ENCODE measurements at places on chromosomes 2 and 18.
A peak's percentile ranks its signal among the peaks of the same experiment; 100 is the strongest.

- DNase-seq = no peak
Measured at GRCh38 chr2:134348239-134348638, 94.4 kb downstream of the MGAT5 start.

- peak; percentile 83 for DNase-seq
Measured at GRCh38 chr2:240832205-240832727, 12.2 kb upstream of the KIF1A start.

DNA sequence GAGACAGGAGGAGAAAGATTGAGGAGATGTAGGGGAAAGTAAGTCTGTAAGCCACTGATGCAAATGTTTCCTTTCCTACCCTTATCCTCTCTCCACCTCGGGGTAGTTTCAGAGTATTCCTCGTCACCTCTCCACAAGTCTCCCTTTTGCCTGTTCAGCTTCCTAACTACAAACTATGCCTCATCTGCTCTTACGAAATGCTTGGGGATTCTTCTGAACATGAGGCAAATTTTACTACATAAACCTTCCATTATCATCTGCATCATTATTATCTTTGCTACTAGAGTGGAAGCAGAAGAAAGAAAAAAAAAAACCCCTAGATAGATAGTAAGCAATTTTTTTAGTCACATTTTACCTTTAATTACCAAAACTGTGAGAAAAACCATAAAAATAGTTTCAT lies 43.1 kb upstream of the CWC22 start:
- no peak for DNase-seq

GRCh38 chr18:22349317-22349898 lies 68.3 kb downstream of the CTAGE1 start:
- DNase-seq = no peak

DNA sequence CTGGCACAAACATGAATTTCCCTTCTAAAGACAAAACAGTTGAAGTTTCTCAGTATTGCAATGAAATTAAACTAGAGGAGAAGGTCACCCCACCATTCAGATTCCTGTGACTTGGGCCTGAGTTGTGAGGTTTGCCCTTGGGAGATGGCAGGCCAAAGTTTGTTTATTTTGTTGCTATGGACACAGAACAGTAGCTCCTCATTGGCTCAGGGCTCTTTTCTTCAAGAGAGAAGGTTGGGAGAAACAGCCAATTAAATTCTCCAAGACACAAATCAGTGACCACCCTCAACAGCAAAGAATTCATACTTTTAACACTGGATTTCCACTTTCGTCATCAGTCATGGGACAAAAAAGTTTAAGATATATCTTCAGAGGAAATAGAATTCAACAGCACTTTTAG lies at the start of gene FLACC1:
Gene FLACC1 (minus strand): TSS at position 125 of the 400 bp plus-strand sequence. CDS start 5,941 bp downstream, outside the sequence.
- DNase-seq = peak; percentile 35

- DNase-seq = no peak
Measured at GRCh38 chr18:13611142-13611600, 115.2 kb downstream of the FAM210A start.

GRCh38 chr2:205908212-205909183 lies 177.5 kb downstream of the INO80D start:
- no peak for DNase-seq

Measured in NCI-H2171 treated with DMSO at 0.1 percent for 48 hours (cell line).